ENCODE measurements at places on chromosomes 3 and 15. TPM values are rescaled to one million over a fixed set of nuclear protein-coding genes. Genes with fewer than 3 reads are reported as not detected.

DNA sequence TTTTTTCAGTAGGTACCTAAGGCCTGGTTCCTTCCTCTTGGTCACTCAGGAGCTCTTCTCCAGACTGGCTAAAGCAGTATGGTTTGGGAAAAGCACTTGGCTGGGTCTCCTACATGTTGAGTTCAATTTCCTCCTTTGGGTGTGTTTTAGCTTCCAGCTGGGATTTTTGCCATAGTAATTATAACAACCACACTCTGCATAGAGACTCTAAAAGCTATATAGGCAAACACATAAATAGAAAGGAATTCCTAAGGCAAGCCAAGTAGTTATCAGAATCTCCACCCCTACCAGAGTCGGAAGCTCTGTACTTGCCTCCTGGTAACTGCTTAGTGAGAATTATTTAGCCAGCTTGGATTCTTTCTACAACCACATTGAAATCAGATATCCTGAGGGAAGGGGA is 48.6 kb downstream of the FOXL2 start:
- peak; percentile 20 for DNase-seq

DNA sequence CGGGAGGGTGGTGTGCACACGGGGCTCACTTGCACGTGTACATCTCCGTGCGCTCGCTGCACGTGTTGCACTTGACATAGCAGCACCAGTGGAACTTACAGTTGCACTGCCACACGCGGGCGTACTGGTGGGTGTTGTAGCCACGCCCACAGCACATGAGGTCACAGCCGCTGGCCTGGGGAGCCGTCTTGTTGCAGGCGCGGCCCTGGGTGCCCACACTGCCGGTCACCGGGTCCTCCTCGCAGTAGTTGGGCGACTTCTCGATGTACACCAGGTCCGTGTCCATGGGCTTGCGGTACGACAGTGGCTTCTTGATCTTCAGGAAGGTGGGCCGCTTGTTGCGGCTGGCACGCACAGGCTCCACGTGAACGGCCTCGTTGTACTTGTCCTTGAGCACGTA is 61.0 kb downstream of the WNT7A start:
- DNase-seq = no peak

- no peak for DNase-seq
Measured at GRCh38 chr15:41394924-41395323, 7.4 kb downstream of the NDUFAF1 start.

DNA sequence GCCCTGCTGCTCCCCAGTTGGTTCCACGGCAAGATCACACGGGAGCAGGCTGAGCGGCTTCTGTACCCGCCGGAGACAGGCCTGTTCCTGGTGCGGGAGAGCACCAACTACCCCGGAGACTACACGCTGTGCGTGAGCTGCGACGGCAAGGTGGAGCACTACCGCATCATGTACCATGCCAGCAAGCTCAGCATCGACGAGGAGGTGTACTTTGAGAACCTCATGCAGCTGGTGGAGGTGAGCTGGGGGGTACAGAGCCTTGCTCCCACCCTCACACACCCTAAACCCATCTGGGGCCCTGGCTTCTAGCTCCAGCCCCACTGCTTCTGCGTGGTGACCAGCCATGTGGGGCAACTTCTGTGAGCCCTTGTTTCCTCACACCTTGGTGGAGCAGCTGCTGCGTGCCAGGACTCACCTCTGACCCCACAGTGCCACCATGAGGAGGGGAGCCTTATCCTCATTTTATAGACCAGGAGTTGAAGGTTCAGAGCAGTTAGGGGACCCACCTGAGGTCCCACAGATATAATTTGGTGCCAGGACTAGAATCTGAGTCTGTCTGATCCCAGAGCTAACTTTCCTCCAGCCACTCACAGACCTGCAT is 13.3 kb upstream of the LMAN1L start:
- DNase-seq = no peak

GRCh38 chr3:65953881-65954733 is 84.6 kb downstream of the MAGI1 start:
- peak; percentile 50 for DNase-seq

DNA sequence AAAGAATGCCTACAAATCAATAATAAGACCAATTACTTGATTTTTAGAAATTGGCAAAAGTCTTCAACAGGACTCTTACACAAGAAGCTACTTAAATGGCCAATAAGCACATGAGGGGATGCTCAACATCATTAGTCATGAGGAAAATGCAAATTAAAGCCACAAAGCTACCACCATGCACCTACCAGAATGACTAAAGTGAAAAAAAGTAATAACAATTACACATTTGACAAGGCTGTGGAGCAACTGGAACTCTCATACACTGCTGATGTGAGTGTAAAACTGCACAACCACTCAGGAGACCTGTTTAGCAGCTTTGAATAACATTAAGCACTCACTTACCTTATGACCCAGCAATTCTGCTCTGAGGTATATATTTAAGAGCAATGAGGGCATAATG is 68.4 kb downstream of the PPCDC start:
- DNase-seq = no peak

- peak; percentile 83 for DNase-seq
Measured at GRCh38 chr3:136142592-136142991, 53.5 kb downstream of the MSL2 start.

GRCh38 chr3:187340578-187340977 is 27.6 kb upstream of the RTP4 start:
- peak; percentile 21 for DNase-seq

GRCh38 chr3:175914785-175915184 is 1055.7 kb downstream of the NAALADL2 start:
- DNase-seq = peak; percentile 1

GRCh38 chr3:81761904-81762580 is 597 bp upstream of the GBE1 start:
- peak; percentile 5 for DNase-seq

DNA sequence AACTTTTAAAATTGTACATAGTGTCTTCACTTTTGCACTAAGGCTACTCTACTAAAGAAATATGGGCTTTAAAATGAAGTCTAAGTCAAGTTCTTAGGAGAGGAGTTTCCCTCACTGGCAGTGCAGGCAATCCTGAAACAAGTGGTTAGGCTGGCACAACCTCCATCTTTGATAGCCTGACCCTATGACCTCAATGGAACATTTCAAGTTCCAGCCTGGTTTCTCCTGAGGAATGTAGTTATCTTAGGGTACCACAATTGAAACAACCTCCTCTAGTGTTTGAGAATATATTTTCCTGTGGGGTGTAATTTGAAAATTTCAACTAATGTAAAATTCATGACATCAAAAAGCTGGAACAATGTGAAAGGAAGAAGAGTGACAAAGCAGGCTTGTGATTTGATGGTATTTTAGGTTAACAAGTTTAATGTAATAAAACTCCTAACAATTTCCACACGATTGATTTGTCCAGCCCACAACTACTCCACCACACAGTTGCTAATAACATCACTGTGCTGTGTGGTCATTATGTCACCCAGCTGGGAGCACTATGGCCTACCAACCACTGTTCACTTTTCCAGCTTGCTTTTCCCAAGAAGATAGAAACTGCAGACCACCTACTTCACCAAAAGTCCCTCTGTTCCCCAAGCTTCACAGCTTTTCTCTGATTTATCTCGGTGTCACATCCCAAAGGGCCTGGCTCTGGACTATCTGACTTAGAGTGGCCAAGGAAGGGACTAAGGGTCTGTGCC is 1.8 kb downstream of the WWTR1 start:
- no peak for DNase-seq

The ITPKA gene
- 6.0 TPM for total RNA-seq

The CCR1 gene
- not detected for total RNA-seq

The GOLGA8J gene
- not detected for total RNA-seq

The FBXO40 gene
- 7.3 TPM for total RNA-seq

Data from cardiac muscle cell (in vitro differentiated cells and primary cell).